ENCODE measurements at places on chromosomes 1 and 21.
A peak's percentile ranks its signal among the peaks of the same experiment; 100 is the strongest.

DNA sequence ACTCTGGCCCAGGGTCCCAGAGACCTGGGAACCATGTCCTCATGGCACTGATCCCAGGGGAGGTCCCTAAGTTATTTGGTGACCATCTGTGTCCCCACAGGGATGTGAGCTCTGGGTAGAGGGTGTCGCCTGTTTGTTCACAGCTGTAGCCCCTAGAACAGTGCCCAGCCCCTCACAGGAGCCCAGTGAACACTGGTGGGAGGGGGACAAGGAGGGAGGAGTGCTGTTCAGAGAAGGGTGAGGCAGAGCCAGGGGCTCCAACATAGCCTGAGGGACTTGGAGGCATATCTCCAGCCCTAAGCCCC lies 450.4 kb downstream of the MATN1 start:
- DNase-seq, result no peak

DNA sequence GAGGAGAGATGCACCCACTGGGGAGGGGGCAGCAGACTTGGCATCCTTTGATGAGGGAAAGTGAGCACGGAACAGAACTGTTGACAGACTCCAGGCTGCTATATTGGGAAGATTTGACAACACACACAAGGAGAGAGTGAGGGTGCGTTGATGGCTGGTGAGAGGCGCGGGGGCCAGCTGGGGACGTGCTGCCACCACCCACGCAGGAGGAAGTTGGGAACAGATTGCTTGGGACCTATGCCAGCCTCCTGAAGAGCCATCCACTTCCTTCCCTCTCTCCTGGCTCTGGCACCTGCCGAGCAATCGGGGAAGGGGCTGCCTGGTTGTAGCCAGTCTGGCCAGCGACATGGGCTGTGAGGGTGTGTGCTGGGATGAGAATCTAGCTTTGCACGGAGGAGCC lies 223.7 kb upstream of the CSF3R start:
- DNase-seq, result no peak

DNA sequence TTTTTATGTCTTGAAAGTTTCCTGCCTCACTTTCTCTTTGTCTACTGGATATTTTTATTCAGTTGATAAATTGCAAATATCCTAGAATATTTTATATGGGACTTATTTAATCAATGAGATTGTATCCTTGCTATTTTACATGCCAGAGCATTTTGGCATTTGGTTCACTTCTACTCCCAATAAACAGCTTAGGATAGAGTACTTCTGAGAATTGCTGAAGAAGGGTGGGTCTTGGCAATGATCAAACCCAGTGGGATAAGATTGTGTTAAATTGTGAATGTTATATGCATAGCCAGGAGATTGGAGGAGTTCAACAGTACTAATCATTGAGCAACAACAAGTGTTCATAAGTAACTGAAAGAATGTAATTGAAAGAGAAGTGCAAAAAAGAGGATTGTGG lies 60.1 kb downstream of the SDCCAG8 start:
- no peak for DNase-seq

DNA sequence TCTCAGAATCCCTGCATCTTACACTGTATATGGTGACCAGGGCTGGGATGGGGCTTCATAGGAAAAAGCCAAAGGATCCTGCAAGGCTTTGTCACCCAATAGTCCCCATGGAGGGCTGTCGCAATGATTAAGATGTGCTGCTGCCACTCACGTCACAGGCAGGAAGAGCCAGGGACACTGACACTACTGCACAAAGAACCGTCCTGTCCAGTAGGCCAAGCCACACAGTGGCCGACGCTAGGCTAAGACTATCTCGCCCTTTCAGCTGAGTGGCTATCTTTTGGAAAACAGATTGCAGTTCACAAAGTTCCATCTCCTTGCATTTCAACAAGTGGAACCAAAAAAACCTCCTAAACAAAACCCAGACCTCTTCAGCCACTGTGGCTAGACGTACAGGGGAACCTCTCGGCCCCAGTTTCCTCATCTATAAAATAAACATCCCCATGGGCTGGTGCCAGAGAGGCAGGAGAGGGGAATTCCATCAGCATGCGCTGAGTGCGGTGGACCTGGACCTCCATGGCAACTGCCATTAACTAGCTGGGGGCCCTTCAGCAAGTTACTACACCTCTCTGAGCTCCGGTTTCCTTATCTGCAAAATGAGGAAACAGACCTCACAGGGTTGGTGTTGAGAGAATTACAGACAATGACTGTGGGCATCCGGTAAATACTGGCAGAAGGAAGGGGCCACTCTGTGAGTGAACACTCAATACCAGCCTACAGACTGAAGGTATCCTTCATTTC lies 8.7 kb downstream of the CAPZB start:
- no peak for DNase-seq

- DNase-seq, result no peak
Observed at GRCh38 chr1:192627901-192628300, 8.0 kb upstream of the RGS13 start.

DNA sequence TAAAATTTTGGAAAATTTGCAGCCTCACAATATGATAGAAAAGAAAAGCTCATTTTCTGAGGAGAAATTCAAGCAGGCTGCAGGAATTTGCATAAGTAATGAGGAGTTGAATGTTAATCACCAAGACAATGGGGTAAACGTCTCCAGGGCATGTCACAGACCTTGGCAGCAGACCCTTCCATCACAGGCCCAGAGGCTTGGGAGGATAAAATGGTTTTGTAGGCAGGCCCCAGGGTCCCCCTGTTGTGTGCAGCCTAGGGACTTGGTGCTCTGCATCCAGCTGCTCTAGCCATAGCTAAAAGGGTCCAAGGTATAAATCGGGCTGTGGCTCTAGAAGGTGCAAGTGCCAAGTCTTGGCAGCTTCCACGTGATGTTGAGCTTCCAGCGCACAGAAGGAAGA lies 112.2 kb upstream of the FMN2 start:
- no peak for DNase-seq

DNA sequence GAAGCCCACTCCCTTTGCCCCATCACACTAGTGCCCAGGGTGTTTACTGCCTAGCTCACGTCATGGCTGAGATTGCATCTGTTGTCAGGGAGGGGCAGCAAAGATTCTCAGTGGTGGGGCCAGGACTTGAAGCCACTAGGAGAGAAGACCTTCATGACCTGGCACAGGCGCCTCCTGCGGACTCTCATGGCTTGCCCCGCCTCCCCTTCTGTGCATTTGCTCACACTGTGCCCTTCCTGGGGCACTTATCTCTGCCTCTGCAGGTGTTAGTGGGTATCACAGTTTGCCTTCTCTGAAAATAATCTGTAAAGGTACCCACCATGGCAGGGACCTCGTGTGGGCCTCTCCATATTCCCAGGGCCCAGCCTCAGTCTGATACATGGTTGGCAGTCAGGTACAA lies 20.1 kb downstream of the PTPRU start:
- DNase-seq, result no peak

DNA sequence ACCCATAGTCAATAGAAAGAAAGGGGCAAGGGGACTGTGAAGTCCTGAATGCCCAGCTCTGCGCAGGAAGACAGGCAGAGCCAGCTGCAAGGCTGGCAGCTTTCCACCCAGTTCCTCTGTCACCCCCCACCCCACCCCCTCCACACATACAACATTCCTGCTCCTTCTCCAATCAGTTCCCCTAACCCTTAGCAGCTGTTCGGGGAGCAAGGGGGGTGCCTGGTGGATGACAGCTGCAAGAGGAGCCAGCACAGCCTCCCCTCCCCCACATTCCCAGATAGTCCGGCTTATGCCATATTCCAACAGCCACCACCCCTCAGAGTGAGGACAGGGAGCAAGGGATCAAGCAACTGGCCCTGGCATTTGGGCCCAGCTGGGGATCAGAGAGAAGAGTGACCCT lies 9.7 kb downstream of the ARHGEF2 start:
- DNase-seq, result no peak

DNA sequence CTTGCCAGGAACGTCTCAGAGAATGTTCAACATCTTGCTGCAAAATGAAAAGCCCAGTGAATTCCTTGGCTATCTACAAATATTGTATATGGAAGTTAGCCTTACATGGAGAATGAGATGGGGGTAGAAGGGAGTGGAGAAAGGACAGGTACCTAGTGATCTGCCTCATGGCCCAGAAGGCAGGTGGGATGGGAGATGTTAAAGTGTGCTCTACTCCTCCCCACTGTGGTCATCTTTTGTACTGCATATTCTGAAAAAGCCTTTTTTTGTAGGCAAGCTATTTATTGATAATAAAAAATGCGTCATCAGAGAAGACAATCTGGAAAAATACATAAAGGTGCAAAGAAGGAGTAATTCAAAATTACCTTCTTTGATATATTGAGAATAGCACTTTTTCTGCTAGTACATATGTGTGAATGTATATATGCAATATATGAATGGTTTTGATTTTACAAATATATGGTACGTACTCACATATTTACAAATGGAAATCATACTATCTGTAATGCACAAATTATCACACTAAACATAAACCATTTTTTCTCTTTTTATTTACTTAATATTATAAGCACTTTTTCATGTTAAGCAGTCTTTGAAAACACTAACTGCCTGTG lies 19.1 kb upstream of the SLC5A9 start:
- DNase-seq, result peak; percentile 18

GRCh38 chr1:46219551-46220520 lies 16.7 kb downstream of the LURAP1 start:
- no peak for DNase-seq

DNA sequence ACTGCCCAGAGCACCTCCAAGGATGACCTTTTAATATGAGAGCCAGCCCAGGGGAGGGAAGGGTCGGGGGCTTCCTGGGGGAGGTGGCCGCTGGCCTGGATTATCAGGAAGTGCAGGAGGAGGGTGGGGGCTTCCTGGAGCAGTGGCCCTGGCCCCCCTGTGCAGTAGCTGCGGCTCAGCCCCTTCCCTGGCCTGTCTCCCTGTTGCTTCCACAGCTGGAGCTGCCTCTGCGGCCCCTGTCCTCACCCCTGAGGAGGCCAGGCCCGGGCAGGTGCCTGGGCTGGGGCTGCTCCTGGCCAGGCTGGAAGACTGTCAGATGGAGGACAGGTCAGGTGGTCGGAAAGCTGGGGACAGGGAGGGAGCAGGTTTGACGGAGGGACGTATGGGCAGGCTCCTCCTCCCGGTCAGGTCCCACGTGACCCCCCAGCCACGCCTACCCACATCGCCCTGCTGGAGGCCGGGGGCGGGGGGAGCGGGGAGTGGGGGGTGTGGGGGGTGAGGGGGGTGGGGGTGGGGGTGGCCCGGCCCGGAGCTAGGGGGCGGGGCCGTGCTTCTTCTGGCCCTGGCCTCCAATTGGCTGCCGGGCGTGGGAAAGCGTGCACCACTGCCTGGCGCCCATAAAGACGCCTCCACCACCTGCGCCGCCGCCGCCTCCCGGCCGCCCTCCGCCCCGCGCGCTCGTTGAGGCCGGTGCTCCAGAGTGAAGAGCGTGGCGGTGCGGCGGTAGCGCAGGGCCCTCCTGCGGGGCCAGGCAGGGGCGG lies 10.2 kb upstream of the TNFRSF14 start:
- DNase-seq, result no peak

DNA sequence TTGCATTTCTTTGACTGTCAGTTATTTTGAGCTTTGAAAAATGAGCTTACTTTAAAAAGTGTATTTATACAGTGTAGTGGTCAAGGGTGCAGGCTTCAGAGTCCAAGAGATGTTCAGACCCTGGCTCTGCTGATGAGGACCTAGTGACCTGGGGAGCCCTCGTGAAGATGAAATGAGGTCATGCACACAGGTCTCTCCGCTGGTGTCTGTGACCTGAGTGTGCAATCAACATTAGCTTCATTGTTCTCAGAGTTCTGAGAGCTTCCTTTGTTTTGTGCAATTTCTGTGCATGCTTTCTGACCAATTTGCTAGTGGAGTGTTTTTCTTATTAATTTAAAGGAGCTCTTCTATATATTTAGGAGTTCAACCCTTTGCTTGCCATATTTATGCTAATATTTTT lies 71.3 kb downstream of the RIPK4 start:
- no peak for DNase-seq

GRCh38 chr1:89391686-89392085 lies 27.8 kb downstream of the GBP6 start:
- DNase-seq, result no peak

DNA sequence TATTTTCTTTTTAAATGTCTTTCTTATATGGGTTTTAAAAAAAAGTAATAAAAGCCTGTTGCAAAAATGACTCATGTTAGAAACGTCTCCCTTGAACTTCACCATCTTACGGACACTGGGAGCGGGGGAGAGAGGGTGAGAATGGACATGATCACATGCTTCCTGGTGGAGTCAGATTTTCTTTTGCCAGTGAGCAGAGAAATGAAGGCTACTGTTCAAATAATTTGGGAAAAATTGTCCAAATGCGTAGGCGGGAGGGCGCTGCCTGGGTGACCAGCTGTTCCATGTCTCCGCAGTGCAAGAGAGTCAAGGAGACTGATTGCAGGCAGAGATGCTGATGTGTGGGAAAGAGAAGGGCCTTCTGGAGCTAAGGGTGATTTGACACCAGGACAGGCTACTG lies 23.1 kb downstream of the EIF2D start:
- no peak for DNase-seq

GRCh38 chr1:63836830-63837229 lies 63.0 kb downstream of the ROR1 start:
- no peak for DNase-seq

- DNase-seq, result no peak
Observed at GRCh38 chr1:201228011-201228983, 37.7 kb downstream of the IGFN1 start.

- no peak for DNase-seq
Observed at GRCh38 chr1:2595261-2595811, 8.8 kb downstream of the PRXL2B start.

DNA sequence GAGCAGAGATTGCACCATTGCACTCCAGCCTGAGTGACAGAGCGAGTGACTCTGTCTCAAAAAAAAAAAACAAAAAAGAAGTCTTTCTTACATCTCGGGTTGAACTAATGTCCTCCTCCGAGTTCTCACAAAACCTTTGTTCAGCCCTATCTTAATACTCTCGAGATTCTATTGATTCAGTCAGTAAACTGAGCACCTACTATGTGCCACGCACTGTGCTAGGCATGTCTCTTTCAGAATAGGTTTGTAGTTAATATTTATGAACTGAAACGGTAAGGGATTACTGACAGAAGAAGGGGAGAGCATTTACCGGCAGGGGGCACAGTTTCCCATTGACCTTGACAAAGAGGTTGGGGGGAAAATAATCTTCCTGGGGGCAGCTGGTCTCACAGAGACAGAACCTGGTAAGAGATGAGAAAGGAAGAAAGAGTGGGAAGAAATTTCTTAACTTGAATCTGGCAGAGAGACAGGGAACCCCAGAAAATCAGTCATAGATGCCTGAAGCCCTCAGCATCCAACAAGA lies 3.4 kb downstream of the PIAS3 start:
- DNase-seq, result no peak

GRCh38 chr1:110485725-110486124 lies 33.2 kb downstream of the KCNA10 start:
- no peak for DNase-seq

GRCh38 chr1:198756470-198756869 lies 117.6 kb downstream of the PTPRC start:
- DNase-seq, result no peak

GRCh38 chr1:29969576-29969975 lies 733.3 kb downstream of the PTPRU start:
- DNase-seq, result no peak

DNA sequence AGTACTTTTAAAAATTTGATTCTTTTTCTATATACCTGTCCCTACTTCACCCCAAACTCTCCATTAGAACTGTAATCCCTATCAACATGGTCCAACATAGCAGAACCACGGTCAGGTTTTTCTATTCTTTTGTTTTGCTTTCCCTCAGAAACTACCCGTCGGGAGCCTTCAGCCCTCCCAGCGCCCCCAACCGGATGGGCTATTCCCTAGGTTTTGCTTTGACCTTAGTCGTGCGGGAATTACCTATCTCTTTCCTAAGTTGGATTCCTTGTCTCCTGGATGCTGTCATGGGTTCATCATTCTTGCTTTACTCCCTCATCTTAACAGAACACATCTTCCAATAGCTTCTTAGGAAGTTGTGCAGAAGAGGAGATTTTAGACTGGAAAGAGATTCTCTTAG lies 97.5 kb upstream of the LBR start:
- no peak for DNase-seq

Measured in Panc1 (cell line).